ENCODE measurements at places on chromosomes 7 and 10. TPM values are rescaled to one million over a fixed set of nuclear protein-coding genes. Genes with fewer than 3 reads are reported as not detected.

Gene SRRM3
- 12.6 TPM for total RNA-seq

Gene MLLT10
- total RNA-seq, result 27.1 TPM

Gene VAX1
- total RNA-seq, result 1.3 TPM

Gene ZPBP
- not detected for total RNA-seq

Gene CALML3
- total RNA-seq, result not detected

Gene SLC35G1
- total RNA-seq, result 9.1 TPM

Gene KCNIP2
- total RNA-seq, result 0.98 TPM

Gene STYXL1
- total RNA-seq, result 43.6 TPM

Gene PRSS2
- total RNA-seq, result not detected

Gene AKR1C3
- 1,197 TPM for total RNA-seq

Gene SPOCK2
- 0.51 TPM for total RNA-seq

Gene PDE1C
- 2.5 TPM for total RNA-seq

Gene MLXIPL
- total RNA-seq, result 1.2 TPM

Gene CCM2
- 45.7 TPM for total RNA-seq

Gene SFTPA1
- total RNA-seq, result not detected

Gene TBATA
- total RNA-seq, result not detected
